ENCODE measurements at places on chromosomes 7 and 10.

- no peak for DNase-seq
Observed at GRCh38 chr7:148882192-148882591, 1.9 kb downstream of the EZH2 start.

DNA sequence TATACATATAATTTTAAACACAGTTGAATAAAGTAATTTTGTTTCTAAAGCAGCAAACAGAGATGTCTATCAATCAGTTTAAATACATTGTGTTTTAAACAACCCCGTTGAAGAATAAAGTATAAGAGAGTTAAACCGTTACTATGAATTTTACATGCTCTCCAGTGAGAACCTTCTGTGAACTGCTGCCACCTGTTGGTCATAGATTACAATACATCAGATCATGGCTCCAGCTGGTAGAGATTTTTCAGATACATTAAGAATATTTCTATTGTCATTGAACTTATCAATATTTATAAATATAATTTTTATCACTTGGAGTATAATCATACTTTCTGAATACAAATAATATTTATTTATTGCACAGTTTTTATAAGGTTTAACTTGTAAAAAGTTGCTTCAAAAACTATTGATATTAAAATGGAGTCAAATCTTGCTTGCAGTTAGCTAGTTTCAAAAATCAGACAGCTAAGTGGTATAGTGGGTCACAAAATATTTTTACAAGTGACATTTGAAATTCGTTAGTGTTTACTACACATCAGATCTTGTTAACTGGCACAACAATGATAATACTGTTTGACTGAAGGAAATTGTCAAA lies 561.2 kb upstream of the PHF14 start:
- no peak for DNase-seq

GRCh38 chr7:132656846-132657776 lies 80.8 kb upstream of the PLXNA4 start:
- no peak for DNase-seq

GRCh38 chr10:133056651-133057178 lies 31.0 kb upstream of the ADGRA1 start:
- DNase-seq: no peak

GRCh38 chr10:107834706-107835105 lies 670.2 kb upstream of the SORCS1 start:
- DNase-seq: no peak

DNA sequence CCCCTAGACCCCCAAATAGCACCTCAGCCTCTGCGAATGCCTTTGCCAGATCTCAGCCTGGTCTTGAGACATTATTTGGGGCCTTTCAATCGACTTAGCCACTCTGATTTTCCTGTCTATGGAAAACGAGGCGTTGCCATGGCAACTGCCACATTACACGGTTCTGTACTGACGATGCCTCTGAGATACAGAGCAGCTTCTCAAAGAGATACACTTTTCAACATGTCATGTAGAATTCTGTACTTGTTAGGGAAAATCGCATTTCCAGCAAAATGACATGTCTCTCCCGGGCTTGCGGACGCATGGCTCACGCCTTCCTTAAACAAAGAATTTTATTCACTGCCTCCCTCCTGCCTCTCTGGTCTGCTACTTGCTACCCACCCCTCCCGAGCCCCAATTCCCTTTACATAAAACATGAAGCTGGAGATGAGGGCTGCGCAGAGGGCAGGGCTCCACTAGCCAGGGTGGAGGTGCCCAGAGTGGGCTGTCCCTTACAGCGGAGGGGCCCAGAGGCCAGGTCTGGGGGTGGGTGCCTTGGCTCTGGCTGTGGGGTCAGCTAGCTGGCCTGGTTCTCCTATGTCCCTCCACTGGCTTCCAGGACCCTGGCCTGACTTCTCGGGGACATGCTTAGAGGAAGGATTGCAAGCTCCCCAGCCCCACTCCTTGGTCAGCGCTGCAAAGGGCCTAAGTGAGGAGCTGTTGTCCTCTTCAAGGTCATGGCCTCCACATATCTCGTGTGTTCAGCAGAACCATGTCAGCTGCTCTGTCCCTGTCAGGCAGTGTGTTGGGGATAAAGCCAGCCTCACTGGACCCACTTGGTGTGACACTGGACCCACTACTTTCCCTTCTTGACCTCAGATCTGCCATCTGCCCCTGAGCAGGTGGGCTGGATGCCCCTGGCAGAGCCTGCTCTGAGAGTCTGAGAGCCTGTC lies 342.5 kb downstream of the RPS24 start:
- DNase-seq: no peak

GRCh38 chr7:20954711-20955619 lies 168.3 kb upstream of the SP8 start:
- no peak for DNase-seq

DNA sequence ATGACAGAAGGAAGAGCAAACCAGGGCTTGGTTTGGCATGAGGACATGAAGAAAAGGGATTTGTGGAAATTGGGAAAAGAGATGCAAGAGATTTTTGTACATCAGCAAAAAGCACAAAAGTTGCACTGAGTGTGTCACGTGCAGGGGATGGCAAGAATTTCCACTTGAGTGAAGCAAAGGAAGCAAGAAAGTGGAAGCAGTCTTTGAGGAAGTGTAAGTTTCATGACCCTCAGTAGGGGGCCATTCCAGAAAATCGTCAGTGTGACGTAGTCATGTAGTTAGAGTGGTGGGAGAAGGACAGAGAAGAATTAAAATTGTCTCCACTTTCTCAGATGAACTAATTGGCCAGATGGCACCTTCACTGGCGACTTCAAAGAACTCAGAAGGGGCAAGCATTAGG lies 123.3 kb upstream of the FZD1 start:
- no peak for DNase-seq

DNA sequence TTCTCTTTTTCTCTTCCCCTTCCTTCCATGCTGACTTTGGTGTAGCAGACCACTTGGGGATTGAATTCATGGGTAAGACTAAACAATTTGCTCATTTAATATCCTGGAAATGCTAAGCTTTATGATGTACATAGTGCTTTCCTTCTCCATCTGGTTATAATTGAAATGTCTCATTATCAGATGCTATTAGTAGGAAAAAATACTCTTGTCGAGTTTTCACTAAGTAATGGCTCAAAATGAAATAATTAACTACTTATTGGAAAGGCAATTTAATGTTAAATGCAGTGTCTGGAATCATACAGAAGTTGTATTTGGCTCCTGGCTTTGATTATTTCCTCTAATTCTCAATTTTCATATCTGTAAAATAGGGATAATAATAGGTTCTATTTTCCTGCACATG lies 990.4 kb downstream of the NRG3 start:
- DNase-seq: no peak

GRCh38 chr7:31443457-31443856 lies 70.4 kb upstream of the ITPRID1 start:
- DNase-seq: no peak

GRCh38 chr10:52740913-52741675 lies 31.5 kb downstream of the MBL2 start:
- no peak for DNase-seq

All from stimulated activated CD8-positive, alpha-beta memory T cell treated with anti-CD3 and anti-CD28 coated beads, Interleukin-15, amount 100 ng/mL, for 24 hours (primary cell).